ENCODE measurements at places on chromosomes 2 and 18.
A peak's percentile ranks its signal among the peaks of the same experiment; 100 is the strongest.

GRCh38 chr18:62294073-62294472, 31.0 kb upstream of the TNFRSF11A start:
- no peak for DNase-seq

- no peak for DNase-seq
Observed at GRCh38 chr2:181778621-181779201, 98.4 kb upstream of the NEUROD1 start.

- DNase-seq, result no peak
Observed at GRCh38 chr2:173404841-173405750, 50.4 kb downstream of the CDCA7 start.

DNA sequence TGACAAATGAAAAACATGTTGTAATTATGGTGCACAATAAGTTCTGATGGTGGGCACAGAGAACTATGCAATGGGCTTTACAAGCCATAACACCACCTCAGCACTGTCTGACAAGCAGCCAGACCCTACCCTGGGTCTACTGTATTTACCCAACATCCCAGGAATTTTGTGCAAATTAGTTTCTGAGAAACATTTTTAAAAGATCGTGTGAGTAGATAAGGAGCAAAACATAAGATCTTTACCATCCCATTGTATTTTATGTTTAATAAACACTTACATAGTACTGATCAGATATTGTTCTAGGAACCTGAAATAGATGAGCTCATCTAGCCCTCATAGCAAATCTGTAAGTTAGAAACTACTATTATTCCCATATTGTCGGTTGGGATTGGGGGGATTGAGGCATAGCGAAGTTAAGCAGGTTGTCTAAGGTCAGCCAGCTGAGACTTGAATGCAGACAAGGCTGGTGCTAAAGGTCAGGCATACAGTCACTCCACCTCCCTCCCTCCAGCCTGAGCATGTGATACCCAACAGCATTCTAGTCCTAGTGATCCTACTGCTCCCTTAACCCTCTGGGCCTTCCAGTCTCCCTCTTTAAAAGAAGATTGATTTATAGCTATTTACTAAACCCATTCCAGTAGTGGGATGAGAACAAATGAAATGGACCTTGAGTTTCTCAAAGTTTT, 67.4 kb upstream of the STAM2 start:
- DNase-seq, result no peak

GRCh38 chr2:7867867-7868266, 814.0 kb upstream of the ID2 start:
- no peak for DNase-seq

DNA sequence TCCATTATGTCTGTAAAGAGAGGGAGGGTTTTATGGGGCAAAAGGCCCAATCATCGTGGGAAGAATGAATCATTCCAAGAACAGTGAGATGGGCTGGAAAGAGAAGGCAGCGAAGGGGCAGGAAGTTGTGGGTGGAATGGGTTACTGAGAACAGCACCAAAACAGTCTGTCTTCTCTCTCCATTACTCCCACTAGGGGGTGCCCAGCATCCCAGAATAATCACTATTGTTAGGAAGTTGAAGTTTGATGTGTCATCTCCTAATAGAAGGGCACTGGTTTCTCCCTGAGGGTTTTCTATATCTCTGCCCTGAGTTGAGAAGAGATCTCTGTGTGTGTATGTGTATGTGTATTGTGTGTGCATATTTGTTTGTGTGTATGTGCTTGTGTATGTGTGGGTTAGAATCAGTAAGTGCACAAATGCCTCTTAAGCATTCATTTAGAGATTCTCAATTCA, 76.6 kb upstream of the MAP4K3 start:
- peak; percentile 97 for DNase-seq

GRCh38 chr2:199378948-199379650, 78.6 kb downstream of the SATB2 start:
- DNase-seq, result peak; percentile 80

- peak; percentile 45 for DNase-seq
Observed at GRCh38 chr18:45775241-45775676, 50.2 kb upstream of the SIGLEC15 start.

- DNase-seq, result no peak
Observed at GRCh38 chr2:159904959-159905305, 106.9 kb upstream of the CD302 start.

DNA sequence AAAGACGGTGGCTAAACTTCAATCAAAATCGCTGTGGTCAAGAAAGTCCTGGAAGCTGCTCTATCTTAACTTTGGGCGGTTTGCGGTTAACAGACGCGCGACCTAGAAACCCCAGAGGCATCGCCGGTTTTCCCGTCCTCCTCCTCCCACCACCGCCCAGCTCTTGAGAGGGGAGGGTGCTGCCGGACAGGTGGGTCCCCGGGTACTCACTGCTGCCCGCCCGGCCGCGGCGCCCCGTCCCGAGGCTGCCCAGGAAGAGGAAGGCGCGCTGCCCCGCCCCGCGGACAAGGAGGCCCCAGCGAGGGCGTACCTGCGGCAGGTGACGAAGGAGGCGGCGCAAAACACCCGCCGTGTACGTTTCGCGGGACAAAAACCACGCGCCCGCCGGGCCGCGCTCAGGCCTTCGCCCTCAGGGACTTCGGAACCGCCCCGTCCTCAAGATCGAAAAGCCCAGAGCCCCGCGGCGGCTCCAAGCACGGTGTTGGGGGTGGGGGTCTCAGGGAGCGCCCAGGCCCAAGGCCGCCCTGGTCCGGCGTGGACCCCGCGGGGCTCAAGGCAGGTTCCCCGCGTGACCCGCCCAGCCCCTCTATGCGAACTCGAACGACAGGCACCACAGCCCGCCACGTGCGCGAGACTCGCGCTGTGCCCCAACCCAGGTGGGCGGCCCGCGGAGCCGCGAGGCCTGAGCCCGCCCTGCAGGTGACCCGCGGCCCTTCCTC, at the start of gene SH3YL1:
Gene SH3YL1, minus strand, starts transcription at position 259 of the 719 bp plus-strand sequence. Its CDS starts 48 bp downstream, at position 211.
- DNase-seq, result no peak

DNA sequence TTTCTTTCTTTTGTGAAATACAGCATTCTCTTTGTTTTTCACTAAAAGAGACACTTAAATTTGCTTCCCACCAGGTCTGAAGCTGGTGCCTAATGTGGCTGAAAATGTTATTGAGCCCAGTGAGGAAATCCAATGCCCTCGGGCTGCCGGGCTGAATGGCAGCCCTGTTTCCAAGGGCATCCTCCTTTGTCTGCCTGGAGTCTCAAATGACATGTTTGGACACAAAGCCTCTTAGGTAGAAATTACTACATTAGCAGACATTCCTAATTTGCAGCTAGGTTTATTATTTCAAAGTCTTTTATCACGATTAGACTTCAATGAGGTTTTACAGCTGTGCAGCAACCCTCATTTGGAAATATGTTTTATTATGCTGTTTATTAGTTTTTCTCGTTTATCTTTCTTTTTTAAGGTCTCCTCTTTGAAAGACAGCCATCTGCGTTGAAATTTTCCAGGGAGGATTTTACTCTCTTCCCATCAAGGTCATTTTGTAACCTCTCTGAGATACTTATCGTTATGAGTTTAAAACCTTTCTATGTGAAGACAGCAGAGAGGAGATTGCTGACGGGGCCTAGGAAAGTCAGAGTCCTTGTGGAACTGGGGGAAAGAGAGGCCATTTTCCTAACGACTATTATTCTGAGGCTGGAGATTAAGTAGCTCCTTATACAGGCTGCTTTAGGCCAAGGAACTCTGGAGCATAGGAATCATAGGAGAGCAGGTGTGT, 59.0 kb upstream of the ZNF532 start:
- no peak for DNase-seq

- DNase-seq, result peak; percentile 81
Observed at GRCh38 chr18:23703057-23703986, 14.1 kb downstream of the LAMA3 start.
